CD4-positive, alpha-beta T cell treated with Interleukin-4 for 4 hours (primary cell): ENCODE measurements at places on chromosomes 1 and 21.

DNA sequence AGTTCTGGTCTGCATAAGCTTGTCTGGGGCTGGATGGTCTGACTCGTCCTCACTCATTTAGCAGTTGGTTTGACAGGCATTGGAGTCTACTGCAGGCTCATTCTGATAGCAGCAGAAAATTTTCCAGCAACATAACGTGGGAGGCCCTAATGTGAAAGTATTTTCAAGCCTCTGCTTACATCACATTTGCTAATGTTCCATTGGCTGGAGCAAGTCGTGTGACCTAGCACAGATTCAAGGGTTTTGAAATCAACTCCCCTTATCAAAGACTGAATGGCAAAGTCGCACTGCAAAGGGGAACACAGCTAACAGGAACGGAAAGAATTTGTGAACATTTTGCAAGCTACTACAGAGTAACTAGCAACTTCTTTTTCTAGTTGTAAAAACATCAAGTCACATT, 2.3 kb upstream of the USH2A start:
- no peak for DNase-seq

GRCh38 chr21:26019236-26019635, 151.3 kb downstream of the APP start:
- no peak for DNase-seq

- DNase-seq = no peak
Measured at GRCh38 chr21:37592496-37592895, 225.9 kb downstream of the DYRK1A start.

- no peak for DNase-seq
Measured at GRCh38 chr21:29245104-29245643, 53.5 kb upstream of the BACH1 start.

- no peak for DNase-seq
Measured at GRCh38 chr1:76998582-76999223, 131.4 kb downstream of the ST6GALNAC5 start.

DNA sequence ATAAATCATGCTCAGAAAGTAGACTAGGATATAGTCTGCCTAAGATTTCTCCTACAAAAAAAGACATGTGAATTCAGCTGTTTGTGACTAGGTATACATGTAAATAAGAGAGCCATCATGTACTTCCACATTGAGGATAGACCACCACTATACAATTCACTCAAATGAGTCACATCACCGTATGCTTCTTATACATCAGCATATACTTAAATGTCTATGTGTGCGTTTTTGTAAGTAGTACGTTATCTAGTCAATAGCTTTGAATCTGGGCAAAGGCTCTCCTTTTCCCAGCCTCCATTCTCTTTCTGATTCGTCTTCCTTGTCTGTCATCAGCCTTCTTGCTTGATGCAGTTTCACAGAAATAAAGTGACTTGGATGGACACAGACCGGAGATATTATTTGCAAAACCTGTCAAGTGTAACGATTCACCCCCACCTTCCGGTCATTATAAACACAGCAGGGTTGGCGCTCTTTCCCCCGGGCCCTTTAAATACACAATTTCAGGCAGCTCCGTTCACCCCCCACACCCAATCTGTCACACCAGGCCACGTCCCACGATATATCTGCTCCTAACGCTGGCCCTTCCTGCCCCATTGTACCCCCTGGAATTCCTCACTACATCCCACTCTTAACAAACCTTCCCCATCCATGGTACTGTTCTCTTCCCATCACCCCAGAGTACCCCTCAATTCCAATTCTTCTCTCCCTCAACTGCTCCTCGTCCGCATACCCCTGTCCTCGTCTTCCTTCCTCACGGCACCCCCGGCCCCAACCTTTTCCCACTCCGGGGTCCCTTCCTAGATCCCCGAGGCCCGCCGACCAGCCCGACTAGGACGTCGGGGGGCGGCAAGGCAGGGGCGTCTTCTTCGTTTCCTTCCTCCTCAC, 636 bp downstream of the VAMP4 start:
- peak; percentile 54 for DNase-seq

- DNase-seq = no peak
Measured at GRCh38 chr1:196557797-196558196, 50.4 kb downstream of the KCNT2 start.

GRCh38 chr1:33147997-33148314, 33.9 kb downstream of the TRIM62 start:
- DNase-seq = peak; percentile 4

- DNase-seq = no peak
Measured at GRCh38 chr1:23759277-23759676, 16.0 kb downstream of the ELOA start.

- peak; percentile 33 for DNase-seq
Measured at GRCh38 chr1:186985889-186986491, 157.2 kb downstream of the PLA2G4A start.
